Uterine smooth muscle cell (primary cell): ENCODE measurements at places on chromosomes 2 and 18. TPM values are rescaled to one million over a fixed set of nuclear protein-coding genes. Genes with fewer than 3 reads are reported as not detected.

The CCL20 gene
- total RNA-seq, result not detected in 2 replicates

The SPC25 gene
- total RNA-seq, result 2.6 and 15.2 TPM in 2 replicates

The TUBA4B gene
- total RNA-seq, result 0.11 TPM in 1 of 2 replicates, not detected in the other

The BOK gene
- 10.6 and 13.6 TPM in 2 replicates for total RNA-seq

The LRATD1 gene
- 2.0 and 3.5 TPM in 2 replicates for total RNA-seq

The PLEKHH2 gene
- total RNA-seq, result 11.7 and 20.6 TPM in 2 replicates

The ACMSD gene
- not detected in 2 replicates for total RNA-seq

The CXCR2 gene
- not detected in 2 replicates for total RNA-seq

The KYNU gene
- 9.1 and 16.6 TPM in 2 replicates for total RNA-seq

The SDC1 gene
- 99.2 and 117 TPM in 2 replicates for total RNA-seq

The REG3G gene
- not detected in 2 replicates for total RNA-seq

The FAM110C gene
- not detected in 2 replicates for total RNA-seq
